ENCODE measurements at places on chromosomes 4 and X.

GRCh38 chr4:128130621-128131020 is 69.5 kb downstream of the LARP1B start:
- no peak for DNase-seq

GRCh38 chr4:171334549-171334948 is 478.7 kb upstream of the GALNTL6 start:
- no peak for DNase-seq

DNA sequence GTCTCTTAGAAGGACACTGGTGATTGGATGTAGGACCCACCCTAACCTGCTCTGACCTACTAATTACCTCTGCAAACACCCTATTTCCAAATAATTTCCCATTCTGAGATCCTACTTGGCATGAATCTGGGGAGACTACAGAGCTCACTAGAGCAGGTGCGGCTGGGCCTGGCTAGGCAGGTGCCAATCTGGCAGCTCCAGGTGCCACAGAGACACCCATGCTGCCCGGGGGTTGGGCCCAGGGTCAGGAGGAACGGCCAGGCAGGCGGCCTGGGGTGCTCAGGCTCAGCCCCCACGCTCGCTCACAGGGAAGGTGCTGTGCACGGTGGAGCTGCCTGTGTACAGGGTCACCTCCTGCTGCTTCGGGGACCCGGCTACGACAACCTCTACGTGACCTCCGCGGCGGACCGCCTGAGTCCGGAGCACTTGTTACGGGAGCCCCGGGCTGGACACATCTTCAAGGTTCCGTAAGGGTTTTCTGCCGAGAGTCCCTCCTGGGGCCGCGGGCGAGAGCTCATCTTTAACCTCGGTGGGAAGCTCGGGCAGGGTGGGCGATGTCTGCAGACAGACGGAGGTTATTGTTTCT is 26.5 kb upstream of the PLCXD1 start:
- no peak for DNase-seq

DNA sequence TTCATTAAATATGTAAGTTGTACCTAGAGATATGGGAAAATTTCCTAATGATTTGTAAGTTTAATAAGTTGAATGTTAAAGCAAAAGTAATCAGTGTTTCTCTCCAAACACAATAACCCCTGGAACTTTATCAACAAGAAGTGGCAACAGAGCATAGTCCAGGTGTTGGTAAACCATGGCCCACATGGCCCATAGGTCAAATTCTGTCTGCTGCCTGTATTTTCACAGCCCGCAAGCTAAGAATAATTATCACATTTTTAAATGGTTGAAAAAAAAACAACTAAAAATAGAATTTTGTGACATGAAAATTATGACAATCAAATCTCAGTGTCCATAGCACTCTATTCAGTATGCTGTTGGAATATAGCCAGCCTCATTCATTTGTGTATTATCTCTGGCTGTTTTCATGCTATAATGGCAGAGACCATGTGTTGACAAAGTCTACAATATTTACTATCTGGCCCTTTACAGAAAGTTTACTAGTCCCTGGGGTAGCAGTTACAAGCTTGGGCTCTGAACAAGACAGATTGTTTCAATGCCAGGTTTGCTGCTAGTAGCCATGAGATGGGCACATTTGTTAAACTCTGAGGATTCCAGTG is 395.8 kb downstream of the GASK1B start:
- DNase-seq, result no peak

- DNase-seq, result no peak
These were observed 463.5 kb downstream of the NKX6-1 start for GRCh38 chr4:84035568-84035967.

DNA sequence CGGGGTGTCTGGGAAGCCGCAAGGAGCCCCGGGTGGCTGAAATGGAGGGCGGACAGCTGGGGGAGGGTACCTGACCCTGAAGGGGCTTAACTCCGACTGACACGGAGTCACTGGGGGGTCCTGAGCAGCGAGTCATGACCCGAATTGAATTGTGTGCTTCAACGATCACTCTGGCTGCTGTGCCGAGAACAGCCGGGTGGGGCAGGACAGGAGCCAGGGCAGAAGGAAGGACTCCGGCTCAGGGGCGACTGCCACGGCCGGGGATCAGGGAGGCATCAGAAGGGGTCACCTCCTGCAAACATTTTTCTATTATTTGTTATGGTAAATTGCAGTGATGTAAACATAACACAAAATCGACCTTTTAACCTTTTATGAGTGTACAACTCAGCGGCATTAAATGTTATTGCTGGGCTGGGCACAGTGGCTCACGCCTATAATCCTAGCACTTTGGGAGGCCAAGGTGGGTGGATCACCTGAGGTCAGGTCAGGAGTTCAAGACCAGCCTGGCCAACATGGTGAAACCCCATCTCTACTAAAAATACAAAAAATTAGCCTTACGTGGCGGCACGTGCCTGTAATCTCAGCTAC is 21.6 kb downstream of the ZFYVE28 start:
- no peak for DNase-seq

DNA sequence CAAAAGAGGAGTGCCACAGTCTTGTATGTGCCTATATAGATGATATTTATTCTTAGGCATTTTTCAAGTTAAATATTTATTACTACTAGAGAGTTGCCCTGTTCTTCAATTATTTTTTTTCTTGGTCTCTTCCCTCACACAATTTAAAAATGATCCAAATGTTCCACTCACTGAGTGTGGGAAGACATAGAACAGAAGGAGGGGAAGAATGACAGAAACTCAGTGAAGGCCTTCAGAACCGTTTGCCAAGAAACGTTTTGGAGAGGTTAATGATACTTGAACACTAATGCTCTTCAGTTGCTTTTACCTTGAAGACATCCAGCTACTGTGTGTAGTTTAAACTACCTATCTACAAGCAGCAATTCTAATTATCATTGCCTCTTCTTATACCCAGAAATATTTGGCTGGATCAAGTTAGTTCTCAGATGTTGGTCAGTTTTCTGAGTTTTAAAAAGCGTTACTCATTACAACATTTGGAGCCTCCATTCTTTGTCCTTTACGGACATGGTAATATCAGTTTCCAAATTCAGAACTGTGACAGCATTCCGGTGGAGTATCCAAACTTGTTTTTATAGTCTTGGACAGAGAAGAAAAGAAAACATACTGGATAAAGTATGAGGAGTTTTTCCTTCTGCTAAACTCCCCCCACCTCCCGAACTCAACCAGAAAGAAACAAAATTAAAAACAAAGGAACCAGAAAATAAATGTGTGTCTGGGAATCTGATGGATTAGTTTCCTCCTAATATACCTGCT is 389.7 kb downstream of the SPRY1 start:
- no peak for DNase-seq

DNA sequence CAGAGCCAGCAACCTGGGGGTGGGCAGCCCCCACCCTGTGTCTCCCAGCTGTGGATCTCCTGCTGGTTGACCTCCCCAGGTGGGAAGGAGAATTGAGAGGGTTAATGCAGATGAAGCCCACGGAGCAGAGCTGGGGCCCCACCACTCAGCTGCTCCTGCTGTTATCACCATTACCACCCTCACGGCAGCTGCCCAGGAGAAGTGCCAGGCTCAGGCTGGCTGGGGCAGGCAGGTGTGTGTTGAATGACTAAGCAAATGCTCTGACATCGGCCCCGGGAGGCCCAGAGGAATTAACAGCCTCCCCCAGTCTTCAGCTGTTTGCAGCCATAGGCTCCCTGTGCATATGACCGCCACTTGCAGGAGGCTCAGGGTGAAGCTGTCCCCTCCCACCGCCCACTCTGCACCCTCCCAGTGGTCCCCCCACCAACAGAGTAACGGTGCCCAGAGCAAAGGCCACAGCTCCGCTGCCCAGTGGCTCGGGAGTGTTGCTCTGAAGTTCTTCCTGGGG is 133.8 kb downstream of the CPZ start:
- DNase-seq, result no peak

- no peak for DNase-seq
These were observed 49.4 kb upstream of the RELL1 start for GRCh38 chr4:37735578-37735977.
